ENCODE measurements at places on chromosomes 6 and 20. TPM values are rescaled to one million over a fixed set of nuclear protein-coding genes. Genes with fewer than 3 reads are reported as not detected.

Gene AIF1
- not detected for total RNA-seq

Gene BANF2
- not detected for total RNA-seq

Gene NHLRC1
- 2.1 TPM for total RNA-seq

Gene RBM24
- 5.6 TPM for total RNA-seq

Gene PKHD1
- total RNA-seq = under 0.01 TPM

Gene IL20RA
- total RNA-seq = 0.28 TPM

Gene PARD6B
- total RNA-seq = 1.7 TPM

Gene SLC17A1
- total RNA-seq = not detected

Gene MEI4
- total RNA-seq = not detected

Gene BCKDHB
- total RNA-seq = 10.1 TPM

Gene SYCP2L
- total RNA-seq = not detected

Gene DLK2
- 0.28 TPM for total RNA-seq

Gene FAM83B
- 0.28 TPM for total RNA-seq

Gene FBXO30
- total RNA-seq = 21.5 TPM

Gene GJA10
- not detected for total RNA-seq

Measured in regular cardiac myocyte (primary cell).